Stimulated activated CD8-positive, alpha-beta memory T cell treated with anti-CD3 and anti-CD28 coated beads, Interleukin-15, amount 100 ng/mL, for 24 hours (primary cell): ENCODE measurements at places on chromosomes 2 and 18.

GRCh38 chr2:192957425-192957824, 762.7 kb upstream of the TMEFF2 start:
- DNase-seq = no peak

DNA sequence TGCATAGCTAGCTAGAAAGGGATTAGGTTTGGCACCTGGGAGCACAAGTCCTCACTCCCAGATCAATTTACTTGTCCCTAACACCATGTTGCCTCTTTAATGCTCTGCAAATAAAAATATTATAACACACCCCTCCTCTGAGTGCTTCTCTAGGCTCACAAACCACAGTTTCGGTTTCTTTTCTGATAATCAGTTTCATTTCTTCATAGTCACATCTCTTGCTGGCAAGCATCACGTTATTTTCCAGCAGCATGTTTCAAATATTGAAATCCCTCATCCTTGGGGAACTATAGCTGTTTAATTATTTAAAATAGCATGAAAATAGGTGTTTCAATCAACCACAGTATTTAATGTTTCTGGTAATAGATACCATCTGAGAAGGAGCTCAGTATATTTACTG, 13.9 kb upstream of the SMCHD1 start:
- no peak for DNase-seq

- DNase-seq = no peak
Observed at GRCh38 chr2:12819103-12819475, 102.4 kb downstream of the TRIB2 start.

DNA sequence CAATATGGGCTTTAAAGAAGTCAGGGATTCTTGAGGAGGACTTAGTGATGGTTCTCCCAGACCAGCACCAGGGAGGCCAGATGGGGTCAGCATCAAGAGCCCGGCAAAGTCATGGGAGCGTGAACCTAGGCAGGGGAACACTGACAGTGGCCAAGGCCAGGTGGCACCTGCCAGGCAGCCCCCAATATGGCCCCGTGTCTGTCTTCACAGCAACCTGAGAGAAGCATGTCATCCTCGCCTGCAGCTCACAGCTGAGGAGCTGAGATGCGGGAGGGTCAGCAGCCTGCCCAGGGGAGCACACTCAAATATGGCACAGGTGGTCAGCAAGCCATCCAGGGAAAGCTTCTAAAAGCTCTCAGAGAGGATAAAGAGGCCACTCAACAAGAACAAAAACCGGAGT, 105.7 kb upstream of the GPC1 start:
- DNase-seq = no peak

DNA sequence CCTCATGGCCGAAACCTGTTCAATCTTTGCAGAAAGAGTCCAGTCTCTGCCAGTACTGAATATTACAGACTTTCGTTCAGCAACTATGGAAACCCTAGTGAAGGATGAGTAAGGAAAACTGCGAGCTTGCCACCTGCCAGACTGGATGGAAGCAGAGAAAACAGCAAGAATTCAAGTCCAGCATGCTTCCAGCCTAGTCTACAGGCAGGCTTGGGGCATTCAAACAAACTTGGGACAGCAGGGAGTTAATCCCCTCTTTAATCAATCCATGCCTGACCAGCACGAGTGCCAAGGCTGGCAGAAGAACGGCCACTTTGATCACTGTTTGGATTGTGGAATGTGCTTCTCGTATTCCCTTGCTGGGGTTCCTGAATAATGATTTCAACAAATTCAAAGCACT, 145.2 kb downstream of the EPHA4 start:
- DNase-seq = no peak

DNA sequence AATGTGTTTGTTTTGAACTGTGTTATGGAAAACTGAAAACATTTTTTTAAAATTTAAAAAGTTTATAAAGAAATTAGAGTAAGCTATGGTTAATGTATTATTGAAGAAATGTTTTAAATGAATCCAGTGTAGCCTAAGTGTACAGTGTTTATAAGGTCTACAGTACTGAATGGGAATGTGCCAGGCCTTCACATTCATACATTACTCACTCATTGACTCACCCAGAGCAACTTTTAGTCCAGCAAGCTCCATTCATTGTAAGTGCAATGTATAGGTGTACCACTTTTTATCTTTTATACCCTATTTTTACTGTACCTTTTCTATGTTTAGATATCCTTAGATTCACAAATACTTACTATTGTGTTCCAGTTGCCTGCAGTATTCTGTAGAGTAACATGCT, 215.1 kb upstream of the THUMPD2 start:
- DNase-seq = no peak

GRCh38 chr2:233079953-233080835, 20.1 kb downstream of the INPP5D start:
- no peak for DNase-seq

DNA sequence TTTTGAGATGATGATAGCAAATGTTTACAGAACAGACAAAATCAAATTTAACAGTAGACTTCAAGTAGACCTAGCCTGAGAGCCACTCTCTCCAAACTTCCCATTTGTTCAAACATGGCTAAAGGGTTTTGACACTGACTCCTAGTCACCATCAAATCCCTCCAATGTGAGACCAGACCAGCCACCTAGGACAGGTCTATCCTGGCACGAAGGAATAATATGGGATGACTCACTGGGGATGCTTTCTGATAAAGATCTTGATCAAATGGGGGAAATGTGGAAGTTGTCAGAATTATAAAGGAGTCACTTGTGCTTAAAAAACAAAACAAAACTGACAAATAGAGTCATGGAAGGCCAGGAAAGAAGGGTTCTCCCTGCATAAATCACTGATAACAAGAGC, 95.7 kb downstream of the EDAR start:
- DNase-seq = no peak

GRCh38 chr2:236738030-236738429, 168.4 kb downstream of the ACKR3 start:
- DNase-seq = no peak

GRCh38 chr2:16130541-16130880, 190.2 kb downstream of the MYCN start:
- DNase-seq = no peak

- DNase-seq = no peak
Observed at GRCh38 chr2:136246086-136246669, 128.2 kb upstream of the CXCR4 start.

- DNase-seq = no peak
Observed at GRCh38 chr2:180991361-180991760, 11.0 kb downstream of the UBE2E3 start.

- DNase-seq = no peak
Observed at GRCh38 chr2:98453531-98453930, 8.9 kb downstream of the INPP4A start.

DNA sequence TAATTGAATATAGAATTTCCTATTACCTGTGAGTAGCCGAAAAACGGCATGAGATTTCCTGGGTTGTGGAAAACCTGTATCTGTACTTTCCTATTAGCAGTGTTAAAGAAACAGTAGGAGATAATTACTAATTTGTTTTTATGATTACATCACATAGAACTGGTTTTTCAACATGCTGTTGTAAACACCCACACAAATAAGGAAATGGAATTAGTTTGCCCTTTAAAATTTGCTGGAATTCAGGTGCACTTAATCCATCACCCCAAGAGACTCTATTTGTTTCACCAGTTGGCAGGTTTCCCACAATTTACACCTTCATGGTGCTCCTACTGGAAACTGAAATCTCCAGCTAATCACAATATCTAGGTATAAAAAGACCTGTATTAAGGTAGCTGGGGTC, 274.1 kb upstream of the SLC8A1 start:
- no peak for DNase-seq

GRCh38 chr2:63926815-63927214, 85.1 kb downstream of the UGP2 start:
- no peak for DNase-seq

GRCh38 chr2:29253026-29253425, 137.8 kb downstream of the CLIP4 start:
- DNase-seq = no peak

DNA sequence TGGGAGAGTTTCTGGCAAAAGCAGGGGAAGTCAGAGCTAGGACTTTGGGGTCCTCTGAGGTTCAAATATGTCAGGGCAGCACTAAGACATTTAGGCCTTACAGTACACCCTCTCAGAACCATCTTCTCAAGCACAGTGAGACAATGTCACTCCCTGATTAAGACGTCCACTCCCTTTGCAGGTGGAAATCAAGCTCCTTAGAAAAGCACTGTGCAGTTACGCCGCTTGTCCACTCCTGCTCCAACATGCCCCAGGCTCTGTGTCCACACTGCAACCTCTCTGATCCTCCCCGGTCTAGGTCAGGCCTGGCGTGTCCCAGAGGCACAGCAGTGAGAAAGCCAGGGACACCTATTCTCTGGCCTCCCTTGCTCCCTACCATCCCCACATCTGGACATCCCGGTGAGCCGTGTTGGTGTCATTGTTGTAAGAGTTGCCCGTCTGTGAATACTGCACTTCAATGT, 528.6 kb upstream of the ID2 start:
- DNase-seq = no peak

- DNase-seq = no peak
Observed at GRCh38 chr2:15281681-15282080, 279.5 kb downstream of the NBAS start.
